ENCODE measurements at places on chromosomes 12 and 14.

DNA sequence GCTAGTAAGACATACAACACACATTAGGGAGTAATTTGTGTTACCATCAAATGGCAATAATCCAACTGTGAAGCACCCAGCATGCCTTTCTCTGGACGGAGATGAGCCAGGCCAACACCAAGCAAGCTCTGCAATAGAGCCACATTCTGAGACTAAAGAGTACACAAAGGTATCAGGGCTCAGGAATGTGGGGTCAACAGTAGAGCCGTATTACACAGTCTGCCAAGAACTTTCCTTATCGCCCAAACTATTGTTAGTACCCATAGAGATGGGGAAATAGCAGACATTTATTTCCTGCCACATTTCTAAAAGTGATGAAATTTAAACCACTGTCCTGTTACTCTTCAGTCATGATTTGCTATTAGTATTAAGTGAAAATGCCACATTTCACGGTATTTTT lies 113.7 kb downstream of the BMP4 start:
- DNase-seq, result no peak

DNA sequence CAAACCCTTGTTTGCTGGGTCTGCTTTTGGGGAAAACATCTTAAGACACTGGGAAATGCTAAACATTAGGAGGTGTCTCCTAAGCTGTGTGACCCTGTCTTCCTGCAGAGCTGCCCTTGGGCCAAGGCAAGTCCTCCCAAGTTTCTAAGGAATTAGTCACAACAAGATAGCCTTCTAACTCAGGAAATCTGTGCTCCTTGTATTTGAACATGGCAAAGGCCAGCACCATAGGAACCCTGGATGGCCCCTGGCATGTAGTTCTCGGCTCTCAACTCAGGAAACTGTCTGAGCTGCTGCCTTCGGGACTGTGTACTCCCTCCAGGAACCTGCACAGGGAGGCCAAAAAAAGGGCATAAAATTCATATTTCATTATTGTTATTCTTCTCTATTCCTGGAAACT lies 37.6 kb upstream of the LTBP2 start:
- no peak for DNase-seq

GRCh38 chr12:442235-442884 lies 17.4 kb upstream of the B4GALNT3 start:
- DNase-seq, result peak; percentile 41

DNA sequence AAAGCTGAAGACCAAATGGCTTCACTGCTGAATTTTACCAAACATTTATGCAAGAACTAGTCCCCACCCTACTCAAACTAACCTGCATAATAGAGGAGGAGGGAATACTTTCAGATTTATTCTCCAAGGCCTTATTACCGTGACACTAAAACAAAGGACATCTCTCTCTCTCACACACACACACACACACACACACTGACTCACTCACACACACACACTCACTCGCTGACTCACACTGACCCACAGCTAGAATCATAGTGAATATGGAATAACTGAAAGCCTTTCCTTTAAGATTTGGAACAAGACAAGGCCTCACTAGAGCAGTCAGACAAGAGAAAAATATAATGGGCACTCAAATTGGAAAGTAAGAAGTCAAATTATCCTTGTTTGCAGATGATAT lies 1014.1 kb downstream of the TMTC2 start:
- no peak for DNase-seq

DNA sequence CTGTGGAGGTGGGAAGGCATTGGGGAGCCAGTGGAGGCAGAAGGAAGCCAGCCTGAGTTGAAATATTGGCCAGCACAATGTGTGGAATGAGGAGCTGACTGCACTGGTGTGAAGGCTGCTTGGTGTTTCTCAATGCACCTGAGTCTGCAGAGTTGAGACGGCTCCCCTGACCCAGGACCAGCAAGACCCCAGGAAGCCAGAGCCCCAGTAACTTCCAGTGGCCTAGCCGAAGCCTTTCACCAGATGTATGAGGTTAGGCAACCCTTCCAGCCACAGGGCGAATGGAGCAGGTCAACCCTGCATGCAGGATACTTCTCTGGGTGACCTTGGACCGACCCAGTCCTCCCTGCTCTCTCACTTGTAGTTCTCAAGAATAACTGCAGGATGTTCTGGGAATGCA lies 12.9 kb upstream of the KRT73 start:
- DNase-seq, result no peak

- DNase-seq, result no peak
Observed at GRCh38 chr12:42742716-42743115, 153.2 kb upstream of the PRICKLE1 start.

- no peak for DNase-seq
Observed at GRCh38 chr14:24268225-24268624, 3.2 kb downstream of the RABGGTA start.

GRCh38 chr14:58239244-58240195 lies 5.1 kb upstream of the PSMA3 start:
- DNase-seq, result peak; percentile 80

GRCh38 chr14:89836830-89837469 lies 117.6 kb downstream of the EFCAB11 start:
- no peak for DNase-seq

DNA sequence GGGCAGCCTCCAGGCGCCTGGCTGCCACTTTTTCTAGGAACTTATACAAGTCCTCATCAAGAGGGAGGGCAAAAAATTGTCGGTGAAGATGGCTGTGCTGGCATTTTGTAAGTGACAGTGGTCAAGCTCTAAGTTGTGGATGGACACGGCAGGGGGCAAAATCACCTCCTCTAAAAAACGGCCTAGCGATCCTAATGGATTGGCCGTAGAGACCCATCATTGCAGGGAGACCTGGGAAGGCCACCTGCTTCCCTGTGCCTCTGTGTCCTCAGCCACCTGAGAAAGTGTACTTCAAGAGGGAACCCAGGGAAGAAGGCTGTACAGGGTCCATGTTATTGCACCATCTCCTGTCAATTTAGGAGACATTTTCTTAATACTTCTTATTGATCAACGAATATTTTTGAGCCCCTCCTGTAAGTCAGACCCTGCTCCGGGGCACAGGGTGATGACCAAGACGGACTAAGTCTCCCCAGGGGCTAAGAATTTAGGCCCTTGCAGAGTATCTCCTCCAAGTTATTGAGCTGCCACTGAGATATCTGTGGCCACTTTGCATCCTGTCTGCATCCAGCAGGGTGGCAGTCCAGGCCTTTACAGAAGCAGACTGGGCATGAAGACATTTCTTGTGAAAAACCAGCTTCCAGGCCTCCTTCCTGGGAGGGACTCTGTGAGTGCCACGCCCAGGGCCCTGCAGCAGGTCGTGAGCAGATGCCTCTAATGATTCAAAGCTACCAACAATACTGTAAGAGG lies 40.5 kb downstream of the PSMA6 start:
- DNase-seq, result peak; percentile 69

GRCh38 chr14:59358102-59358501 lies 107.1 kb downstream of the GPR135 start:
- no peak for DNase-seq

DNA sequence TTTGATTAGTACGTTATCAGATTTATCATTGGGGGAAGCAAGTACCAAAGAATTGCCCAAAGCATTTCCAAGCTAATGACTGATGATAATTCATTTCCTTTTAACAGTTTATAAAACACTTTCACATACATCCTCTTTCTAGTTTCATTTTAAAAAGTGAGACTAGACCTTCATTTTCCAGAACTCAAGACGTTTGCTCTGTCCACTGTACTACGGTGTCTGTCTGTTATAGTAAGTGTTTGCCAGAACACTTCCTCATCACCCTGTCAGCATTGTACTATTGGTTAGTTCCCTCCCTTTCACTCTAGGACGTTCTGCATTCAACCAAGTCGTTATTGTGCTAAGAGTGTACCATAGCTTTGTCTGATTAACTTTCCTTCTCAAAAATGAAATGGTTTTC lies 81.7 kb upstream of the TMEM263 start:
- DNase-seq, result no peak

DNA sequence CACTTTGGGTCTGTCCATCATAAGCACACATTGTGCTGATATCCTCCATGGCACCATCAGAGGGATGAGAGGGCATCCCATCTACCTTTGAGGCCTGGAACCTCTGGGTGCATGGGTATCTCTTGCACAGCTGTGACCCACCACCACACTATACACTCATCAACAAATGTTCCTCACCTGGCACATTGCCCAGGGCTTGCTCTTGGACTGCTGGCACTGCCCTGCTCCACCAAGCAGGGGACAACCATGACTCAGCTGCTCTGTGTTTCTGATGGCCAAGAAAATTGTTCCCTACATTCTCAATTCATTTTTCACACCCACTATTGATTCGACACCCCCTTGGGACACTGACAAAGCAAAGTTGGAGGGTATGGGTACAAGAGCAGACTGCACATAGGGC lies 155.5 kb downstream of the PTPRO start:
- DNase-seq, result no peak

DNA sequence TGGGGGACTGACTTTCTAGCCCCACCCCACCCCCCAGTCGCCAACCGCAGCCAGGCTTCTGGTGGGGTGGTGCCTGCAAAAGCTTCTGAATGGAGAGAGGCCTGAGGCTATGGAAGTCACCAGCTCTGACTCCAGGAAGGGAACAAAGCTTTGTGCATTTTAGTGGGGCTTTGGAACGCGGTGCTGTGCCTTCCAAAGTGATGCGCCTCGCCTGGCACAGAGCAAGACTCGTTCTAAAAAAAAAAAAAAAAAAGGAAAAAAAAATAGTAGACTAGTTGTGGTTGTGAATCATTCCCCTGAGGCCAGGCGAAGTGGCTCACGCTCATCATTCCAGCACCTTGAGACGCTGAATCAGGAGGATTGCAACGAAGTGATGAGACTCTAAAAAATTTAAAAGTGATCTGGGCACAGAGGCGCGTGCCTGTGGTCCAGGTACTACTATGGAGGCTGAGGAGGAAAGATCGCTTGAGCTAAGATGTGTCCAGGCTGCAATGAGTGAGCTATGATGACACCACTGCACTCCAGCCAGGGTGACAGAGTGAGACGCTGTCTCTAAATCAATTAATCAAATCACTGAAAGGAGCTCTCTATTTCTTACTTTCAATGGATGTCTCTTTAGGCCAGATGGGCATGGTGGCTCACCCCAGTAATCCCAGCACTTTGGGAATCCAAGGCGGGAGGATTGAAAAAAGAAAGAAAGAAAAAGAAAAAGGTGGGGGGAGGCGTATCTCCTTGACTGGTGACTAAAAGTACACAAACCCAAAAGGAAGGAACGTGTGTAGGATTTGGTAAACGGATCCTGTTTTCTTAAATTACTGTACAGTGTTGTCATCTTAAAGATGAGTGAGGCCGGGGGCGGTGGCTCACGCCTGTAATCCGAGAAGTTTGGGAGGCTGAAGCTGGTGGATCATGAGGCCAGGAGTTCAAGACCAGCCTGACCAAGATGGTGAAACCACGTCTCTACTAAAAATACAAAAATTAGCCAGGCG lies 259.6 kb upstream of the ALG10B start:
- no peak for DNase-seq

GRCh38 chr12:77225373-77225772 lies 160.0 kb upstream of the E2F7 start:
- DNase-seq, result no peak

- no peak for DNase-seq
Observed at GRCh38 chr12:51531284-51531977, 59.6 kb upstream of the SCN8A start.

GRCh38 chr12:107379852-107380567 lies 286.7 kb upstream of the CRY1 start:
- DNase-seq, result no peak

DNA sequence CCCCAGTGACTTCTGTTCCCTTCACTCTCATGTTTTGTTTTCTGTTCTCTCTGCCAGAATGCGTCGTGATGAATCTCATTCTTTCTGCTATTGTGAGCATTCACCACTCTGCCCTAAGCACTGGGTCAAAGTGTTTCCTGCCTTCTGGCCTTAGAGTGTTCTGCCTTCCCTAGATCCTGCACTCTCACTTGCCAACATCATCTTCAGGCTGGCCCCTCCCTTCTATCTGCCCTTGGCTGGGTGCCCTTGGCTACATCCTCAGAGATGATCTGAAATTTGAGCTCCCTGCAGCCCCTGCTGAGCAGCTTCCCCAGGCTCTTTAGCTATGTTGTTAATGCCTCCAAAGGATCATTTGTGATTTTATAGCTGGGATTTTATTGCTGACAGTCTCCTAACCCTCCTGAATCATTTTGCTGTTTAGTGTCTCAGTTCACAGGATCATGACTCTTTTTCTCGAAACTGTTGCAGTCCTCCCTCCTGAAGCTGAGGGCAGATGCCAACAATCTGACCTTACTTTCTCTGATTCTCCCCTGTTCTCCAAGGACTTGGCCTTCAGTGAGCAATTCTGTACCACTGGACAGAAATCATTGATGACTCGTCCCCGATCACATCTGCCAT lies 4.5 kb downstream of the DHRS2 start:
- DNase-seq, result no peak

DNA sequence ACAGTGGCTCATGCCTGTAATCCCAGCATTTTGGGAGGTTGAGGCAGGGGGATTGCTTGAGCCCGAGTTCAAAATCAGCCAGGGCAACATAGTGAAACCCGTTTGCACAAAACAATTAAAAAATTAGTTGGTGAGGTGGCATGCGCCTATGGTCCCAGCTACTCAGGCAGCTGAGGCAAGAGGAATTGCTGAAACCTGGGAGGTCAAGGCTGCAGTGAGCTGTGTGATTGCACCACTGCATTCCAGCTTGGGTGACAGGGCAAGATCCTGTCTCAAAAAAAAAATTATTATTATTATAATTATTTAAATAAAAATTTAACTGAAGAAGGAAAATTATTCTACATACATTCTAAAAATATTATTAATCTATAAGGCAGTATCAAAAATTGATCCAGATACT lies 164.1 kb downstream of the ITPR2 start:
- DNase-seq, result no peak

GRCh38 chr14:34060651-34060999 lies 109.8 kb upstream of the EGLN3 start:
- no peak for DNase-seq

DNA sequence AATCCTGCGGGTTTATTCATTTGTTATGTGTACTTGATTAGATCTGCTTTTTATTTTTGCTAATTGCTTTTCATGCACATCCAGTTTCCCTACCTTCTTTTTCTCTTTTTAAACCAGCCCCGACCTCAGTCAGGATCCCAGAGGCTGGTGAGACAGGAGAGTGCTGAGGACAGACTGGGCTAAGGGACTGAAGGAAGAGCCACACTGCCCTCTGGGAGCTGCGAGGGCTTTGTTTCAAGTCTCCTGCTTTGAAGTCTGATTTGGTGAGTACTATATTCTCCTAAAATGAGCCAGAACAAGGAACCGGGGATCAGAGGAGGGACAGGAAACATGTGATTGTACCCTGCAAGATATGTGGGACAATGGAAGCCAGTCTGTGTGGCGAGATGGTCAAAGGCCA lies 23.9 kb downstream of the PRICKLE1 start:
- DNase-seq, result no peak
